Heart left ventricle (tissue), 16 donors: ENCODE measurements at places on chromosomes 16 and 17. TPM values are rescaled to one million over a fixed set of nuclear protein-coding genes. Genes with fewer than 3 reads are reported as not detected.

DNA sequence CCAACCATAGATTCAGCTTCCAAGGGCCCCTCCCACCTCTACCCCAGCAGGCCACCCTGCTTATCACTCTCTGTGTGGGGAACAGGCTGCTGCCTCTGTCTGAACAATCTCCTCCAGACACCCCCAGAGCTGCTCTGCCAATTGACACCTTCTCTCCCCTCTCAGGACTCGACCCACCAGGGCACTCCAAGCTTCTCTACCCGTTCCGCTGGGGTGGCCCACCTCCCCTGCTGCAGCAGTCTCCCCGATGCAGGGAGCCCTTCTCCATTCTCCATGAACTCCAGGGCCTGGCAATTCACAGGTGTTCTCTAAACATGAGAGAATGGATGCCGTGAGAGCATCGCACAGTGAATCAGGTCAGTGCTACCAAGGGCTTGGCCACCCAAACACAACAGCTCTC lies 28.3 kb upstream of the FAAP100 start:
- no peaks in the 10 kb centered on the region for H3K27me3 ChIP-seq
- no peak overlapping the region for H3K27ac ChIP-seq
- no peak overlapping the region for H3K4me3 ChIP-seq
- peaks cover 84% of the 10 kb centered on the region for H3K36me3 ChIP-seq

DNA sequence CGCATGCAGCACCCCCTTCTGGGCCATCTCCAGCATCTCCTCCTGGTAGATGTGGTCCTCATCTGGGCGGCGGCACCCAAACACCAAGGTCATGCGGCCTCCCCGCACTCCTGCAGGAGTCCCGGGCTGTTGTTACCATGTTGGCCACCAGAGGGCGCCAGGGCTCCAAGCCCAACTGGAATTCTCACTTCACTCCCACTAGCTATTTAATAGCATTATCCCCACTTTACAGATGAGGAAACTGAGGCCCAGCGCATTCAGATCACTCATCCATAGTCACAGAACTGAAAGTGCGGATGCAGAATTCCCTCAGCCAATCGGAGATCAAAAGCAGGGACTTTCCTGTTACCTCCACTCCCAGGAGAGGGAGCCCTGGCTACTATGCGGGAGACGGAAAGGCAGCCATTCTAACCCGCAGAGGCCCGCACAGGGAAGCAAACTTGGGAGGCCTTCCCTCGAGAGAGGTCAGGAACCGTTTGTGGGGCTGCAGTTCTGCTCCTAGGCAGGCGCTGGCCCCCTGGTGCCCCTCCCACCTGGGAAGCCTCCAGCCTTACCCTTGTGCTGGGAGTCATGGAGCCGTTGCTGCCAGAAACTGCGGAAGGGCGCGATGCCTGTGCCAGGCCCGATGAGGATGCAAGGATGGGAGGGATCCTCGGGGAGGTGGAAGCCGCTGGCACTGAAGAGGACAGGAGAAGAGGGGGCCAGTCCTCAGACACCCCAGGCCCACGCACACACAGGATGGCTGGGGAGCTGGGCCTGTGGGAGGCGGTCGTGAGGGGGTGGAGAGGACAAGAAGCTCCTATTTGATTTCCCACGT lies 40.1 kb downstream of the NOS2 start:
- no peak overlapping the region for H3K27ac ChIP-seq
- peak; percentile 65 for DNase-seq
- no peaks in the 10 kb centered on the region for H3K4me1 ChIP-seq
- no peaks in the 10 kb centered on the region for H3K27me3 ChIP-seq
- no peaks in the 10 kb centered on the region for H3K36me3 ChIP-seq
- H3K4me3 ChIP-seq: no peak overlapping the region

- peaks cover 7% of the 10 kb centered on the region for H3K4me1 ChIP-seq
- H3K27ac ChIP-seq: no peak overlapping the region
- no peaks in the 10 kb centered on the region for H3K27me3 ChIP-seq
- H3K36me3 ChIP-seq: no peaks in the 10 kb centered on the region
- H3K4me3 ChIP-seq: no peak overlapping the region
- DNase-seq: peak; percentile 66
Observed at GRCh38 chr17:73359987-73360410, 48.2 kb upstream of the CDC42EP4 start.

DNA sequence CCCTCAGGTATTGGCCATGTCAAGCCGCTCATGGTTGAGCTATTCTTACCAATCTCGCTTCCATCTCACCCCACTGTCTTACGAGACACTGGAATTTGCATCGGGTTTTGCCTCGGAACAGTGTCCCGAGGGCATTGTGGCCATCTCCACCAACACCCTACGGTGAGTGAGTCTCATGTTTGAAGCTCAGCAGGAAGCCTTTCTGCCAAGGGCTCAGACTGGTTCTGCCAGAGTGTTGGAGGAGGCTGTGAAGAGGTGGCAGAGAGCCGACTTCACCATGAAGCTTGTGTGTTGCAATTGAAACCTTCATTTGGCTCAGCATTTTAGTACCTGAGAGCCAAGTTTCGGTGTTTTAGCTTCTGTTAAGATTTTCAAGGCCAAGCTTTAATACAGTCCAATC lies 38.0 kb downstream of the SF3B3 start:
- H3K27ac ChIP-seq: no peak overlapping the region
- H3K4me1 ChIP-seq: no peaks in the 10 kb centered on the region
- H3K4me3 ChIP-seq: no peak overlapping the region
- DNase-seq: no peak

GRCh38 chr17:40089077-40089895 lies 11.1 kb downstream of the NR1D1 start:
- peaks cover 59% of the 10 kb centered on the region for H3K4me1 ChIP-seq
- no peak overlapping the region for H3K4me3 ChIP-seq
- H3K36me3 ChIP-seq: no peaks in the 10 kb centered on the region
- H3K27me3 ChIP-seq: no peaks in the 10 kb centered on the region
- H3K27ac ChIP-seq: no peak overlapping the region

DNA sequence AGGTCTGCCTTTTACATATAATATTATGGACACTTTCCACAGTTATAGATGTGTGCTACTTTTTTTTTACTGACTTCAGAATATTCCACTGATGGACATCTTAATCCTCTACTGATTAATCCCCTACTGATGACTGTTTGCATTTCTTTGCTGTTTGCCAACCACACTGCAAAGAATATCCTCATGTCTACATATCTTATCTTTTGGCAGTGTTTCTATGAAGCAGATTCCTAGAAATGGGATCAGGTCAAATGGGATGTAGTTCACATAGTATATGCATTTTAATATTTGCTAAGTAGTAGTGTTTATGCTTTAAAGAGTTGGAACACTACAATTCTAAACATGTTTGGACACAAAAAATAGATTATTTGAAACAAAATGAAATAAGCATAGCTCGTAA lies 3.2 kb downstream of the CCL3 start:
- no peaks in the 10 kb centered on the region for H3K4me1 ChIP-seq
- H3K4me3 ChIP-seq: no peak overlapping the region
- DNase-seq: no peak
- no peaks in the 10 kb centered on the region for H3K27me3 ChIP-seq
- H3K36me3 ChIP-seq: no peaks in the 10 kb centered on the region
- H3K27ac ChIP-seq: no peak overlapping the region

DNA sequence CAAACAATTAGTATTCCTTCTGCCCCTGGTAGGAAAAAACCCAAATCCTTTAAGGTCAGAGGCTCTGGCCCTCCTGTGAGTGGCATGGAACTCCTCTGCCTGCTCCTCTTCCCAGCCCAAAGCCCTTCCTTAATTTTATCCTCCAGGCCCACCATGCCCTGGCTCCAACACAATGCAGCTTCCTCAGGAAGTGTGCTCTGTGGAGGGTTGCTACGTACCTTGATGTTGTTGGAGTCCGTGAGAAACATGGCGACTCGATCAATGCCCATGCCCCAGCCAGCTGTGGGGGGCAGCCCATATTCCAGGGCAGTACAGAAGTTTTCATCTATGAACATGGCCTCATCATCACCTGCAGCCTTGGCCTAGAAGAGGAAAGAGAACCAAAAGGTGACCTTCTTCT lies 5.3 kb upstream of the ADAT1 start:
- DNase-seq: no peak
- peaks cover 84% of the 10 kb centered on the region for H3K36me3 ChIP-seq
- H3K4me1 ChIP-seq: no peaks in the 10 kb centered on the region
- no peaks in the 10 kb centered on the region for H3K27me3 ChIP-seq

GRCh38 chr17:47401100-47401499 lies 77.3 kb downstream of the EFCAB13 start:
- no peak for DNase-seq
- H3K4me3 ChIP-seq: no peak overlapping the region
- no peak overlapping the region for H3K27ac ChIP-seq

- no peak overlapping the region for H3K27ac ChIP-seq
- H3K4me1 ChIP-seq: no peaks in the 10 kb centered on the region
- H3K4me3 ChIP-seq: no peak overlapping the region
- no peaks in the 10 kb centered on the region for H3K27me3 ChIP-seq
- no peaks in the 10 kb centered on the region for H3K36me3 ChIP-seq
Observed at GRCh38 chr17:6160232-6160555, 90.0 kb downstream of the WSCD1 start.

GRCh38 chr16:56354016-56354415 lies 71.3 kb downstream of the AMFR start:
- H3K36me3 ChIP-seq: no peaks in the 10 kb centered on the region
- DNase-seq: peak; percentile 6
- H3K4me1 ChIP-seq: peaks cover 7% of the 10 kb centered on the region
- no peaks in the 10 kb centered on the region for H3K27me3 ChIP-seq

- DNase-seq: no peak
- H3K27me3 ChIP-seq: no peaks in the 10 kb centered on the region
- H3K27ac ChIP-seq: no peak overlapping the region
- H3K36me3 ChIP-seq: no peaks in the 10 kb centered on the region
- H3K4me1 ChIP-seq: no peaks in the 10 kb centered on the region
- no peak overlapping the region for H3K4me3 ChIP-seq
Observed at GRCh38 chr17:72053449-72053848, 67.4 kb upstream of the SOX9 start.

- no peak overlapping the region for H3K4me3 ChIP-seq
- no peaks in the 10 kb centered on the region for H3K4me1 ChIP-seq
- no peaks in the 10 kb centered on the region for H3K27me3 ChIP-seq
- H3K36me3 ChIP-seq: no peaks in the 10 kb centered on the region
Observed at GRCh38 chr16:54055864-54056263, 230.7 kb downstream of the IRX3 start.

DNA sequence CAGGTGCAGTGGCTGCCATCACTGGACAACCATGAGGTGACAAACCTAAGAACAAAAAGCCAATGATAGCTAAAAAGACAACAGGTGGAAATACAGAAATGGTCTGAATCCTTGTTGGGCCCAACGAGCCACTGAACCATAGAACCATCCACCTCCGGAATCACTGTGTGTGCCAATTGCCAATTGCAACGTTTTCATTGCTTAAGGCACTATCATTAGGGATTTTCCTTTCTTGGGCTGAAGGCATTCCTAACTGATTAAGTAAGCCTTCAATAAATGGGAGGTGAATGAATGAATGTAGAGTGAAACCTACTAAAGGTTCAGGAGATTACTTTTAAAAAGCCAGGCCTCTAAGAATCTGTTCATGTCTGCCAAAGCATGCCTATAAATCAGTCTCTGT lies 3.6 kb downstream of the USP31 start:
- no peak overlapping the region for H3K27ac ChIP-seq
- H3K4me1 ChIP-seq: peaks cover 21% of the 10 kb centered on the region
- H3K27me3 ChIP-seq: no peaks in the 10 kb centered on the region
- H3K4me3 ChIP-seq: no peak overlapping the region

DNA sequence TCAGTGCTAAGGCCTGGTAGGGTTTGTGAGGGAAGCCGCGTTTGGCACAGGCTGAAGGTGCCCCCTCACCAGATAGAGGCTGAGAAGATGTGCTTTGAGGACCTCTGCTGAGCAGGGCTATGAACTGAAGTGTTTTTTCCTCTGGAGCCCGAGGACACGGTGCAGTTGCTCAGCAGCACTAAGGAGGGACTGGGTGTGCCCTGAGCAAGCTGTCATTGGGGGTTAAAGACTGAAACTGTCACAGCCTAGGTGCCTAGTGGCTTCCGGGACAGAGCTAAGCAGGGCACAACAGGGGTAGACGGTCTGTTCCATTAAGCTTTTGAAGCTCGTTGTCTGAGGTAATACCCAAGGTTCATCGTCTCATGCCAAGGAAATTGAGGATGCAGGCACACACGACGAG lies 24.8 kb upstream of the ASGR2 start:
- no peak for DNase-seq
- H3K27ac ChIP-seq: no peak overlapping the region
- peaks cover 13% of the 10 kb centered on the region for H3K27me3 ChIP-seq
- no peaks in the 10 kb centered on the region for H3K36me3 ChIP-seq

- no peaks in the 10 kb centered on the region for H3K4me1 ChIP-seq
- no peaks in the 10 kb centered on the region for H3K36me3 ChIP-seq
- no peak for DNase-seq
- no peaks in the 10 kb centered on the region for H3K27me3 ChIP-seq
- no peak overlapping the region for H3K27ac ChIP-seq
- H3K4me3 ChIP-seq: no peak overlapping the region
Observed at GRCh38 chr16:84356591-84357116, 11.7 kb upstream of the ATP2C2 start.

- DNase-seq: no peak
- no peaks in the 10 kb centered on the region for H3K36me3 ChIP-seq
- H3K27me3 ChIP-seq: no peaks in the 10 kb centered on the region
- H3K27ac ChIP-seq: no peak overlapping the region
Observed at GRCh38 chr16:11333702-11334101, 11.6 kb upstream of the RMI2 start.

- peak within 1 kb of the TSS; percentile 58 for H3K27ac ChIP-seq
- H3K4me3 ChIP-seq: peak within 1 kb of the TSS; percentile 30
- peaks cover 62% of the 10 kb centered on the region for H3K27me3 ChIP-seq
- peaks cover 14% of the 10 kb centered on the region for H3K4me1 ChIP-seq
Observed at GRCh38 chr17:38605841-38606645, at the start of gene SRCIN1. Gene SRCIN1 (minus strand): TSS chr17:38605952. CDS start chr17:38605705, 247 bp downstream.

- no peak overlapping the region for H3K27ac ChIP-seq
- no peak for DNase-seq
- H3K27me3 ChIP-seq: no peaks in the 10 kb centered on the region
- H3K36me3 ChIP-seq: no peaks in the 10 kb centered on the region
- no peak overlapping the region for H3K4me3 ChIP-seq
Observed at GRCh38 chr16:89678258-89678657, 8.2 kb upstream of the CDK10 start.

- H3K27ac ChIP-seq: no peak overlapping the region
- peaks cover 7% of the 10 kb centered on the region for H3K4me1 ChIP-seq
- no peaks in the 10 kb centered on the region for H3K27me3 ChIP-seq
- DNase-seq: peak; percentile 35
- no peaks in the 10 kb centered on the region for H3K36me3 ChIP-seq
- H3K4me3 ChIP-seq: no peak overlapping the region
Observed at GRCh38 chr17:4480929-4481898, 17.5 kb upstream of the SPNS2 start.

- H3K36me3 ChIP-seq: no peaks in the 10 kb centered on the region
- no peaks in the 10 kb centered on the region for H3K4me1 ChIP-seq
- H3K4me3 ChIP-seq: no peak overlapping the region
Observed at GRCh38 chr17:3034578-3034920, 28.9 kb downstream of the OR1D5 start.

GRCh38 chr17:66964930-66965800 lies 658 bp downstream of the CACNG4 start:
- H3K4me1 ChIP-seq: no peaks in the 10 kb centered on the region
- DNase-seq: peak; percentile 52
- no peaks in the 10 kb centered on the region for H3K36me3 ChIP-seq
- H3K4me3 ChIP-seq: peak overlapping the region; percentile 50
- H3K27ac ChIP-seq: no peak overlapping the region
- H3K27me3 ChIP-seq: peaks cover 48% of the 10 kb centered on the region

GRCh38 chr17:43616852-43617251 lies 44.9 kb downstream of the MEOX1 start:
- H3K4me1 ChIP-seq: no peaks in the 10 kb centered on the region
- H3K27ac ChIP-seq: no peak overlapping the region
- no peaks in the 10 kb centered on the region for H3K27me3 ChIP-seq

The ABCC12 gene
- total RNA-seq: not detected

The PRR35 gene
- not detected for total RNA-seq

The PPP1R27 gene
- total RNA-seq: not detected

The DLX3 gene
- not detected for total RNA-seq

The TERB1 gene
- total RNA-seq: not detected

The SLFN12 gene
- 4.8 TPM for total RNA-seq

The CCL5 gene
- 0.90 TPM for total RNA-seq

The TMEM256 gene
- total RNA-seq: 76.4 TPM

The TPSG1 gene
- not detected for total RNA-seq
